ENCODE measurements at places on chromosomes 4 and X.
A peak's percentile ranks its signal among the peaks of the same experiment; 100 is the strongest.

GRCh38 chr4:153096344-153096743 is 107.9 kb upstream of the TRIM2 start:
- no peak for DNase-seq

DNA sequence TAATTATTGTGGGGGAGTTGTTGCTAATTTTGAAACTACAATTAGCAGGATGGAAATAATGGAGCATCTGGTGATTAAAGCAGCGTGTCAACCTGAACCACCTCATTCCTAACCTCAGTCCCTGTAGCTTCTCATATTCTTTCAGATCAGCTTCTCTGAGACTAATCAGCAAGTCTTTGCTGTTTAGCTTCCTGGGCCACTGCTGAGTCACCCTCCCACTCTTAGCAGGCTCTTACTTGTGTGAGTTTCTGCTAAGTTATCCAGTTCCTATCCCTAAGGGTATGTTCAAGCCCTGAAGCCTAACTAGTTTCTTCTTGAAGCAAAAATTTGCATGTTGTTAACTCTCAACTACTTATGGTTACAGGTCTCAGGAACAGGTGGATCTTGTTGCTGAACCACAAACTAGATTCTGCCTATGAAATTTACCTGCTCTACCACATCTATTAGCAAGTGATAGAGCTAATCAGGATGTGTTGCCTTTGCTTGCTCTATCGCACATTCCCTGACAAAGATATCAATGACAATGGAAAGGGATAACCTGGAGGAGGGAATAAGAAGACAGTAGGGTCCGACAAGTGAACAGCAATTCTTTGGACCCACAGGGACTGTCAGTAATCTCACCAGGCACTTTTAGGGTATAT is 134.2 kb downstream of the EIF4E start:
- DNase-seq: no peak

DNA sequence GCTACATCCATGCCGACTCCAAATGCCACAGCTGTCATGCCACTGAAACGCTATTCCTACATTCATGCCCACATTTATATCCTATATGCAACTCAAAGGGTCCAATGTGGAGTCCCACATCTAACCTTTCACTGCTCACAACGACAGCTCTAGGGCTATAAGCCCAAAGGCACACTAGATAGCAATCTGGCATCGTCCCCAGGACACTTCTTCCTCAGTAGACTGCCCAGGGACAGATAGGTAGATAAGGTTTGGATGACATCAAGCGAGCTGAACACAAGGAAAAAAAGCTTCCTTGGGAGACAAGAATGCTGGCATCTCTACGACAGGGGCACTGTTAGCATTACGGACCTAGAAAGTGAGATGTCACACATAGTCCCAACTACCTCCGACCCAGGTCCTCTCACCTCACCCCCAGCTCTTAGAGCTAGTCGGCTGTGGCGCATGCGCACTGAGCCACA is 685 bp downstream of the RAB9B start:
- no peak for DNase-seq

GRCh38 chr4:48779998-48780864 is at the start of gene FRYL:
Gene FRYL, minus strand, starts transcription at chr4:48780279. Its CDS starts 145,869 bp downstream, at chr4:48634410.
- DNase-seq: peak; percentile 41

DNA sequence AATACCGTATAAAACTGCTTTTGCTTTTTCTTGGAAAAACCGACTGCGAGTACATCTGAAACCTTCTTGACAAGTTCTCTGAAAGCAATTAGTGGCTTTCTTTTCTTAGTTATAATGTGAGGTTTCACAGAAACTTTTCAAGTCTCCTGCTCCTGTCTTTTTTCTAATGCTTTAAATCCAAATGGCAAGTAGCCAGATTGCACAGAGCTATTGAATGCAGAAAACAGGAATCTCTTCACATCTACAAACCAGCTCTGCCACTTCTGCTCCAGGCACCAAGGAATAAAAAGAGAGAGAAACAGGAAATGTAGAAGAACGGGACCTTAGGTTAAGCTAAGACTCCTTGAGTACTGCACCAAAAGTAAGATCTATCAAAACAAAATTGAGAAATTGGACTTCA is 267.3 kb upstream of the TET2 start:
- no peak for DNase-seq

DNA sequence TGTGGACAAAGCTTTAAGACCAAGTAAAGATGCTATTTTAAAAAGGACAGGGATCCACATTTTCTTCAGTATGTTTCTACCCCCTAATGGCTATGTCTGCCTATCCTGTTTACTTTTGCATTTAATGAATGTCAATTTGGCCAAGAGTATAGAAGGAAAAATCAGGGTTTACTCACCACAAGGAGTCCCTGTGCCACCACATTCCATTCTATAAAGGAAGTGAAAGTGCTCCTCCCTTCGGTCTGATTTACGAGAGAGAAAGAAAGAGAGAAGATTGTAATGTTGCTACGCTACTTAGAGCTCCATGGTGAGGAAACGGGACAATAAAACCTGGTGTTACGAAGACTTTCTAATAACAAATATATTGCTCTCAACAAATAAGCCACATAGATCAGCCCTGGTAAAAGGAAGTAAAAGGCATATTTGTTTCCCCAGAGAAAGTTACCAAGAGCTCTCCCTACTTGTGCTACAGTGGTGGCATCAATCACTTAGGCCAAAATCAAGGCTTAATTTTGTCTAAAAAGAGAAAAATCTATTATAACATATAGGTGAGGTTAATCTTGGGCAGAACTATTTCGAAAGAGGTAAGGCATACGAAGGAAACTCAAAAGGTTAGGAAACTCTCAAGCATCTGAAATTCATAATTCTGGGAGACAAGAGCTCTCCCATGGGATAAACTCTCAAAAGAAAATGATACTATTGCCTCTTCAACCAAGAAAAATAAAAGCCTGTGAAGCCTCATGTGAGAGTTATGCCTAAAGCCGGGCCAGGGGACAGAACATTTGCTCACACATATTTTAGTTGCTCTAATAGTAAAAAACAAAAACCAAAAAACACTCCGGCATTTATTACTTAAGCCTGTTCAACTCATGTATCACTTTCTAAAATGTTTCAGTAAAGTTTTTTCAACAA is 29.5 kb downstream of the TAPT1 start:
- DNase-seq: no peak

- no peak for DNase-seq
Measured at GRCh38 chr4:2913168-2913567, 50.0 kb downstream of the NOP14 start.

DNA sequence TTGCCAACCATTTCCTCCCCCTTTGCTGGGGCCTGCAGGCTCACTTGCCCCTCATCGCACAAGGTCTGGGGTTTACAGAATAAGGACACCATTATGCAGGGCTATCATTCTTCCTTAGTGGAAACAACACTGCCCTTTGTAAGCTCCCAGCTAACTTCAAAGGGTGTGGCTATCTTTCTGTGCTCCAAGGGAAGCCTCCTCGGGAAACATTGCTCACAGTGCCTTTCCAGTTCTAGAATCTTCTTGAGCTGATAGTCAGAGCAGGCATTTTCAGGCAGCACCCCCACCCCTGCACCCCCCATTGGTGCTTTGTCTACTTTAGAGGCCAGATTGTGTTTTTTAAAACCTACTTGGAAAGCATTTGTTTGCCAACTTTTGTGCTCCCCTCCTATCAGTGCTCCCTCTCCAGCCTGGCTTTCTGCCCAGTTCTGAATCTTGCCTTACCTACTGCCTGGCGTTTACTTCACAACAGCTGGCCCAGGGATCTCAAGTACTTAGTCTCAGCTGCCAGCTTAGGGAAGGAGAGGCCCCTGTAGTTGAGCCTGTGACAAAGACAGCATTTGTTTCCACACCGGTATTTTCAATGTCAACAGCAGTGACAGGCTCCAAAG is 53.5 kb downstream of the PLAC1 start:
- DNase-seq: peak; percentile 28

- DNase-seq: no peak
Measured at GRCh38 chr4:40848940-40849339, 99.2 kb downstream of the NSUN7 start.

GRCh38 chrX:17369309-17369708 is 5.7 kb upstream of the NHS start:
- DNase-seq: no peak

- DNase-seq: no peak
Measured at GRCh38 chr4:158133551-158133950, 39.3 kb downstream of the GASK1B start.

- DNase-seq: no peak
Measured at GRCh38 chr4:99564921-99565320, 1.1 kb upstream of the TRMT10A start.

- no peak for DNase-seq
Measured at GRCh38 chr4:184805462-184806228, 20.1 kb downstream of the ACSL1 start.

GRCh38 chr4:151415978-151416377 is 7.0 kb downstream of the FHIP1A start:
- no peak for DNase-seq

DNA sequence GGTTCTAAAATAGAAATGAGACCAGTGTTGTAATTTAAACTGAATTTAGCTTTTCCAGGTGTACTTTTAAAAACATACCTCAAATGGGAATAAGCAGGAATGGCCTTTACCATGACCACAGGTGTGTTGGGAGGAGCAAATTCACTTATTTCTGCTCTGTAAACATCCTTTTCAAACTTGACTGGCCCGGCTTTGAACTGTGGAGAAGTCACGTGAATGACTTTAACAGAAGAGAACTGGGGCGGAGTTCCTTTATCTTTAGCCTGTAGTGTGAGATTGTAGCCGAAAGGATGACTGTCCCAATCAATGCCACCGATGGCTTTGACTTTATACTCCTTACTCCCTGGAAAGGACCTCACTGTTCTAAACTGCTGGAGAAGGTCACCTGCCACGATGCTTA is 15.1 kb downstream of the FAT1 start:
- no peak for DNase-seq

- no peak for DNase-seq
Measured at GRCh38 chr4:43425206-43425605, 532.7 kb downstream of the GRXCR1 start.

DNA sequence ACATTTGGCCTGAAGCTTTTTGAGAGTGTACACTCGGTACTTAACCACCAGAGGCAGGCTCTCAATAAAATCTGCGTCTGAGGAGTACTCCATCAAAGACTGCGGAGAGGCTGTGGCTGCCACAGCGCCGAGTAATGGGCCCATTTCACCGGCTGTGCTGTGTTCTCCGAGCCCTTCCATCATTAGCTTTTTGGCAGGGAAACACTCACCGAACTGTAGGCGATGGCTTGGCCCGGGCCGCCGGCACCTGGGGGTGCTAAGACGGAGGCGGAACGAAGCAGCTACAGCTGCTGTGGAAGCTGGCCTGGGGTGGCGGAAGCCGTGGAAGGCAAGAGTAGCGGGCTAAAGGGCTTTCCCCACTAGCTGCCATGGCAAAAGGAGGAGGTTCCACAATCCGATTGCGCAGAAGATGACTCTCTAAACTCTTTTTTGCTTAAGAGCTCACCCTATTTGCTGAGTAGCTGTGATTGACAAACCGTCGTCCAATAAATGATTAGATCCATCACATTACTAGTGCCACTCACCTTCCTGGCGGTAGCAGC is 48.5 kb upstream of the PABPC1L2A start:
- DNase-seq: no peak

- no peak for DNase-seq
Measured at GRCh38 chrX:150363561-150364346, 637 bp downstream of the MAMLD1 start.

DNA sequence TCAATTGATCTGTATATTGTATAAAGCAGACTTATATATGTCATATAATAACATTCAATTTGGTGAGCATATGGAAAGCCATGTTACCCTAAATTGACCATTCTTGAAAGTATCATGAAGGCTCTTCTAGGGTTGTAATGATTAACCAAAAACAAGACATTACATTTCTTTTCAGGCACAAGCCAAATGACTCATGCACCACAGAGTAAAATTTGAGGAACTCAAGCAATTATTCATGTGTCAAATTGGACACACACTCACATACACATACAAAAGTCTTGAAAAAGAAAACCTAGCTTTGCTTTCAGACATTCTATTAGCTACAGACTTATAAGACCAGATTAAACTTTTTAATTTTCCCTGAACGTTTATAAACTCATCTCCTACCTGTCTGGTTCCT is 146.5 kb upstream of the PCDH18 start:
- DNase-seq: no peak

- DNase-seq: no peak
Measured at GRCh38 chr4:48047896-48048295, 31.3 kb downstream of the NIPAL1 start.

GRCh38 chr4:47692691-47693090 is 145.2 kb downstream of the CORIN start:
- DNase-seq: no peak

DNA sequence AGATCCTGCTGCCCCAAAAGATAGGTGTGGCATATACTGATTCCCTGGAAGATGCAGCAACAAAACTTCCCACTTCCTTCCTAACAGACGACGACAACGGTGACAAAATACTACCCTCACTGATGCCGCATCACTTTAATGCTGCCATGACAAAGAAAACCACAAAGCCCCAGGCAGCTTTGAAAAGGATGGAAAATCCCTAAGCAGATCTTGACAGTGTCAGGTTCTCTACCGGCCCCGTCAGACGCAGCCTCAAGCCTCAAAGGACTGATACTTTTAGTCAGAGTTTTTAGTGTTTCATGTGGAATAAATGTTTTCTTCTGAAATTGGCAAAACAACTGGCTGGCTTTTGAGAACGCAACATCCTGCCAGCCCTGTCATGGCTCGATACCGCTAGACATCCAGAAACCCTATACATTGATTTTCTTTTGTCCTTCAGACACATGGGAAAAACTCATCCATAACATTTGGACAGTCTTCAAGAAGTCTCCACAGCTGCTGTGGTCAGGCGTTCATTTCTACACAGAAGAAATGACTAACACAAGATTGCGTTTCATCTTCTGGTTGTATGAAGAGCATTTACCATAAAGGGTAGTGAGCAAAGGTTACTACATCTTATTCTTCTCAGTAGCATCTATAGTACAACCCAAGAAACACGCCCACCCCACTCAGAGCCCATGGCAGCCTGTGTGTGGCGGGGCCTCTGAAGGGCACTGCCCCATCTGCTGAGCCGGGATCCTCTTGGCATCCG is 60.1 kb downstream of the GATB start:
- no peak for DNase-seq

DNA sequence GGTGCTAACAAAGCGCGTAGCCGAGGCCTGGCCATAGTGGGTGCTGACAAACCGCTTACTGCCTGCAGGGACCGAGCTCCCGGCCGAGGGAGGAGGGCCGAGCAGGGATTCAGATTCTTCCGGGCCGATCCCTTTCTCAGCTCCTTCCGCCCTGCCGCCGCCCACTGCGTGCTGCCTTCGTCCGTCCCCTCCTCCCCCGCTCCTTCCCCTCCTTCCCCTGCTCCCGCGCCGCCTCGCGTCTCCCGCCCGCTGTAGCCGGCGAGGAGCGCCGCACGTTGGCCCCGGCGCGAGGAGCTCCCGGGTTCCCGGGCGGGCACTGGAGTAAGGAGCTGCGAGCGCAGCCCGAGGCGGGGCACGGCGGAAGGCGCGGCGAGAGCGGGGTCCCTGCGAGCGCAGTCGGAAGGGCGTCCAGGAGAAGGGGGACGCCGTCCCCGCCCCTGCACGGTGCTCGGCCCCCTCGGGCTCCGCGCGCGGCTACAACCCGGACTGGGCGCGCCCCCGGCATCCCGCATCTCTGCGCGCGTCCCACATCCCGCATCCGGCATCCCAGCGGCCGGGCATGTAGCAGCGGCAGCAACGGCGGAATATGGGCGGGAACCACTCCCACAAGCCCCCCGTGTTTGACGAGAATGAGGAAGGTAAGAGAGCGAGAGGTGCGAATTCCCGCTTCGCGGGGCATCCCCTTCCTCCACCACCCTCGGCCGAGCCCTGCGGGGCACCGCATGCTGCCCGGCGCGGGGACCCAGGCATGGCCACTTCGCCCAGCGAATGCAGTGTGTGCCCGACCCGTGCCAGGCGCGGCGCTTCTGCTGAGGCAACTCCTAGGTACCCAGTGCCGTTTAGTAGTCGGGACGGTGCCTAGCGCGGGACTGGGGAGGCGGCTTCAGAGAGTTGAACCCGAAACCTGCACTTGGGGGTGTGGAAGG is at the start of gene STK32B:
Gene STK32B (plus strand): TSS at position 203 of the 926 bp plus-strand sequence.
- DNase-seq: peak; percentile 55

Measured in D721Med (cell line).